ENCODE measurements at places on chromosomes 1 and 21.

GRCh38 chr1:231332761-231333160 lies 4.9 kb downstream of the EXOC8 start:
- no peak for DNase-seq

DNA sequence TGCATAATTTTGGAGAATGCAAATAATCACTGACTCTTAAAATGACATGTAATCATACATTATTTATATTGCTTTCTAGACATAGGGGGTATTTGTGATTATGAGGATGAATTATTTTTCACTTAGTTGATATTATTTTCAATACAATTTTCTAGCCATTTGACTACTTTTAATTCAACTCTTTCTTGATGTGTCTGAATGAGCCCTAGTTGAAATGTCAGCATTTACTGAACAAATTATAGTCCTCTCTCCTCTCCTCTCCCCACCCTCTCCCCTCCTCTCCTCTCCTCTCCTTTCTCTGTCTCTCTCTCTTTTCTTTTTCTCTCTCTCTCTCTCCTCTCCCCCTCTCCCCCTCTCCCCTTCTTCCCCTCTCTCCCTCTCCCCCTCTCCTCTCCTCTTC lies 194.6 kb downstream of the GPR52 start:
- DNase-seq: no peak

DNA sequence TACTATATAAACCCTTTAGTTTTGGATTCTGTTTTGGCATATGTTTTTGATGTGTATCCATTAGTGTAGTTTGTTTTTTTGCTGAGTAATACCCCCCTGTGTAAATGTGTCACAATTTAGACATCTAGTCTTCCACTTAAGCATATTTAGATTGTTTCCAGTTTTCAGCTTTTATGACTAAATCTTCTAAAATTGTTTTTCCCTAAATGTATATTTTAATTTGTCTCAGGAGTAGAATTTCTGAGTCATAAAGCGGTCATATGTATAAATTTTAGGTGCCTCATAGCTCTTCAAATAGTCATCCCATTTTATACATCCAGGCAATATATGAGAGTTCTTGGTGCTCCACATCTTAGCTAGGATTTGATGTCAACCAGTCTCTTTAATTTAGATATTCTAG lies 1348.0 kb downstream of the MRPL39 start:
- no peak for DNase-seq

GRCh38 chr1:165842671-165843129 lies 15.3 kb downstream of the UCK2 start:
- no peak for DNase-seq

DNA sequence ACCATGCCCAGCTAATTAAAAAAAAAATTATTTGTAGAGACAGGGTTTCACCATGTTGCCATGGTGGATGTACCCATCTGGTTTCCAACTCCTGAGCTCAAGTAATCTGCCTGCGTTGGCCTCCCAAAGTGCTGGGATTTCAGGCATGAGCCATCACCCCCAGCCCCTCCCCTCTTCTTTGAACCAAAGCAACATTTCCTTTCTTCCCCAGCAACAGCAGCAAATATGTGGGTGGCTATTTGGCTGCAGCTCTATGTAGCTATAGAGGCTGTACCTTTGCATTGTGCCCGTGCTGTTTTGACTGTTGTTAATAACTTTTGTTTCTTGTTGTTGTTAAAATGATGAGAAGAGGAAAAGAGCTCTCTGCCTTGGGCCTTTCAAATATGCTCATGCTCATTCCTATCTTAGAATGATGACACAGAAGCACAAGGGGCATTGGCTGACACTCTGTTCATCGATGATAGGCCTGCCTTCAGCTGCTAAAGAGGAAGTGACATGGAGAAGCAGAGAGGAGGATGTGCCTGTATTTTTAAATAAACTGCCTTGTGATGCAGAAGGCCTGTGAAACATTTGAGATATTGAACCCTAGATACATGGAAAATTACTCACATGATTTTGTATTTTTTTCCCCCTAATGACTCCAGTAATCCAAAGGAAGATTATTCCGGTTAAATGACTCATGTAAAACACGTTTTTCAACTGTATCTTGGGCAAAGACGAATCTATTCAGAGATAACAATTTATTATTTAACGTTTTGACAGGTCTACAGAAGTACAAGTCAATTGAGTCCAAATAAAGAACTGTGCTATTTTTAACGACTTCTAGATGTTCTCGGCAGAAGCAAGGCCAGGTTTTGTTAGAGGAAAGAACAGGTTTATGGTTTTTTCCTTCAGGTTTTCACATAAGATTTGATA lies 20.5 kb upstream of the XPR1 start:
- no peak for DNase-seq

- no peak for DNase-seq
Measured at GRCh38 chr1:204780630-204781029, 90.0 kb upstream of the NFASC start.

DNA sequence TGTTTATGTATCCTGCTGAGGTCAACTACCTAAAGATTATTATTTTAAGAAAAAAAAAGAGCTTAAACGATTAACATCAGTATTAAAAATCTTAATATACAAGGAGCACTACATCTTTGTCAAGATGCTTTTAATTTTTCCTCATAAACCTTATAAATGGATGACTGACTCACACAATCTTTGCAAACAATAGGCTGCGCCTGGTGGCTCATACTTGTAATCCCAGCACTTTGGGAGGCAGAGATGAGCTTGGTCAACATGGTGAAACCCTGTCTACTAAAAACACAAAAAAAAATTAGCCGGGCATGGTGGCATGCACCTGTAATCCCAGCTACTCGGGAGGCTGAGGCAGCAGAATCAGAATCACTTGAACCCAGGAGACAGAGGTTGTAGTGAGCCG lies 1.7 kb downstream of the KHDC4 start:
- DNase-seq: no peak

- DNase-seq: no peak
Measured at GRCh38 chr1:168340781-168341482, 60.3 kb downstream of the TBX19 start.

GRCh38 chr21:36535618-36536241 lies 55.8 kb upstream of the CLDN14 start:
- DNase-seq: no peak

DNA sequence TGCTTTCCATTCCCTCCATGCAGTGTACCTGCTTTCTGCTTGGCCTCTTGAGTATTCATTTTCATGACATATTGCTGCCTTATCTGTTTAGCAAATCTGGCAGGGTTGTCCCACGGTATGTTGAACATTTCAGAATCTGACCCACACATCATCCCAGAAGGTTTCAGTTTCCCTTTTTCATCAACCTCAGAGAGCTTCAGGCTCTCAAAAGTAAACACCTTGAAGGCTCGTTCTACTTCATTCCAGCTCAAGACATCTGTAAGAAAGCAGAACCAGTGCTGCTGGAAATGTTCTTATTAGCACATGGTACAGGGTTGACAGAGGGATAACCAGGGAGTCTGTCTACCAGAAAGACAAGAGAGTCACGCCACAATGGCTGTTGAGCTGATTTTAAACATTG lies 103.6 kb downstream of the SPAG17 start:
- DNase-seq: no peak

DNA sequence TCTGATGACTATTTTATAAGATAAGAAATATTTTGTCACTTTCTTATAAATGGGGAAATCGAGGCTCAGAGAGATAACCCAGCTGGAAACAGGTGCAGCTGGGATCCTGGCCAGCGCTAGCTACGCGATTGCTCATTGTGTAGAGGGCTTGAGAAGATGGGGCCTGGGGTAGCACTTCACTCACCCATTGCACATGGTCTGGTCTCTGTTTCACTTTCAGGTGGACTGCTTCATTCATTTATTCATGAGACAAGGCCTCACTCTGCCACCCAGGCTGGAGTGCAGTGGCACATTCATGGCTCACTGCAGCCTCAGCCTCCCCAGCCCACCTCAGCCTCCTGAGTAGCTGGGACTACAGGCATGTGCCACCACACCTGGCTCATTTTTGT lies 23.8 kb downstream of the UBE4B start:
- DNase-seq: no peak

DNA sequence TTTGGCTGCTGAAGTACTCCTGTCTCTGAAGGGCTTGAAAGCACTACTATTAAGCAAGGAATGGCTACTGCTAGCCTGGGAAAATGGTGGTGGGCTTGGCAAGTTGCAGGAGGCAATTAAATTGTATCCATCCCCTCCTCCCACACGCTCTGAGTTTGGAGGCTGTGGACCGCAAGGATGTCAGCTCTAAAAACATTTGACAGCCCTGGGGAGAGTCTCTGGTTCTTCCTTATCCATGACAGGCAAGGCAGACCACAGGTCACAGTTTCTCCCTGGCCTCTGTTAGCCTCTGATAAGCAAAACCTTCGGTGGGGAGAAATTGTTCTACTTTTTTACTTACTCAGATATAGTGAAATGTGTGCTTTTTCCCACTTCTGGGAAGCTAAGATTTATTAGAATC lies 46.6 kb downstream of the S1PR1 start:
- DNase-seq: no peak

DNA sequence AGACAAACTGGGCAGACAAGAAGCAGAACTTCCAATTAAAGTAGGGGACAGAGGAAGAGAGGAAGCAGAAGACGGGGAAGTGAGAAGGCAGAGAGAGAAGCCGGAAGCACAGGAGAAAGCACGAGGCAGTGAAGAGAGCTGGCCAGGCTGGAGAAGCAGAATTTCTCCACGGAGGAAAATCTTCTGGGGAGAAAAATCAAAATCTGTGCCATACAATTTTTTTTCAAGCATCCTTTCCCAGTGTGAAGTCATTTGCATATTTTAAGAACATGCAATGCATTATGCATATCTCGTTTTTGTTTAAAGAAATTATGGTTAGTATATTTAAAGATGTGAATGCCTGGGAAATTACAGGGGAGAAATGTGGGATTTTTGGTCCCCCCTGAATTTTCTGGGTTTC lies 7.3 kb upstream of the CAMK2N1 start:
- no peak for DNase-seq

DNA sequence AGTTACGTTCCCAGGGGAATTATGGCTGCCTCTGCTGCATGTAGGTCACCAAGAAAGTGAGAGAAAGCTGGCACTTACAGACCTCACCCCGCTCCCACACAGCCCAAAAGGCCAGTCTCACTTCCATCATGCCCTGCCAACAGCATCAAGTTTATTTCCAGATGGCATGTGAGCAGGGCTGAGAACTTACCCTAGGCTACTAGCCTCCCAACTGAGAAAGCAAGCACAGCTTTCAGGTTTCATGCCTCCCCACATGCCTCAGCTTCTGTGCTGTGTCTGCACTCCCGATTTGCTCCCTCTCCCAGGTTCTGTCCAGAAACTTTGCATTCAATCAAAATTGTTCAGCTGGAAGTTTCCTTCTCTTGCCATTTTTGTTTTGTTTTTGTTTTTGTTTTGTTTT lies 59.1 kb upstream of the CRB1 start:
- DNase-seq: no peak

- no peak for DNase-seq
Measured at GRCh38 chr1:77303387-77303786, 21.6 kb downstream of the AK5 start.

DNA sequence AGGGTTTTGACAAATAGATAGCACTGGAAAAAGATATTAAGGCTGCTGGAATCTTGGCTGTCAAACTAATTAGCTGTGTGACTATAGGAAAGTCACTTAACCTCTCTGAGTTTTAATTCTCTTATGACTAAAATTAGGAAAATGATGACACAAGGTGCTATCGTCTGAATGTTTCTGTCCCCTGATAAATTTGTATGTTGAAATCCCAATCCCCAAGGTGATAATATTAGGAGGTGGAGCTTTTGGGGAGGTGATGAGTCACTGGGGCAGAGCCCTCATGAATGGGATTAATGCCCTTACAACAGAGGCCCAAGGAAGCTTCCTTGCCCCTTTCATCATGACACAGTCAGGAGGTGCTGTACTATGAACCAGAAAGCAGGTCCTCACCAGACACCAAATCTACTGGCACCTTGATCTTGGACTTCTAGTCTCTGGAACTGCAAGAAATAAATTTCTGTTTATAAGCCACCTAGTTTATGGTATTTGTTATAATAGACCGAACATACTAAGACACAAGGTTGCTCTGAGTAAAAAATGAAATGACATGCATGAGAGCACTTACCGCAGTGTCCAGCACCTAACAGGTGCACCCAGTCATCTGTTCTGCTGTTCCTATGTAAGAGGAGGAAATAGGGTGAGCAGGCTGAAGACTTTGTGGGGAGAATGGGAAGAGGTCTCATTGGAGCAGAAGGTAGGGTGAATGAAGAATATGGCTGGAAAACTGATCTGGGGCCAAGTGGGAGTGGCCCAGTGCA lies 26.3 kb upstream of the DISP1 start:
- no peak for DNase-seq

DNA sequence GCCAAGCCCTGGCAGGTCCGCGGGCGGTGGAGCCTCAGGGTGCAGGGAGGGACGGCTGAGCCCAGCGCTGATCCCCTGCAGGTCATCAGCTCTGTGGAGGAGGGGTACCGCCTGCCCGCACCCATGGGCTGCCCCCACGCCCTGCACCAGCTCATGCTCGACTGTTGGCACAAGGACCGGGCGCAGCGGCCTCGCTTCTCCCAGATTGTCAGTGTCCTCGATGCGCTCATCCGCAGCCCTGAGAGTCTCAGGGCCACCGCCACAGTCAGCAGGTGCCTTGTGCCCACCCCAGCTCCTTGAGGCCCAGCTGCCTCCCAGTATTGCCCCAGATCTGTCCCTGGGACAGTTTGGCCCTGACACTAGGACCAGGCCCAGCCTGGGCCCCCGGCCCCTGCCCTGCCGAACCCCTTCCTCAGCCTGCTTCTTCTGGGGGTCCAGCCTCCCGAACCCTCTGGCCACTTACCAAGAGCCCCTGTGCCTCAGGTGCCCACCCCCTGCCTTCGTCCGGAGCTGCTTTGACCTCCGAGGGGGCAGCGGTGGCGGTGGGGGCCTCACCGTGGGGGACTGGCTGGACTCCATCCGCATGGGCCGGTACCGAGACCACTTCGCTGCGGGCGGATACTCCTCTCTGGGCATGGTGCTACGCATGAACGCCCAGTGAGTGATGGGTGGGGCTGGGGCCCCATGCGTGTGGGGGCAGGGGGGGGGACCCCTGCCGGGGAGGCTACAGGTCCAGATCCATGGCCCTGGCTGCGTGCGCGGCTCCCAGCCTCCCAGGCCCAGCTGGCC lies 35.4 kb upstream of the C1QA start:
- DNase-seq: no peak

- DNase-seq: no peak
Measured at GRCh38 chr1:153474347-153474746, 13.9 kb upstream of the S100A7 start.

DNA sequence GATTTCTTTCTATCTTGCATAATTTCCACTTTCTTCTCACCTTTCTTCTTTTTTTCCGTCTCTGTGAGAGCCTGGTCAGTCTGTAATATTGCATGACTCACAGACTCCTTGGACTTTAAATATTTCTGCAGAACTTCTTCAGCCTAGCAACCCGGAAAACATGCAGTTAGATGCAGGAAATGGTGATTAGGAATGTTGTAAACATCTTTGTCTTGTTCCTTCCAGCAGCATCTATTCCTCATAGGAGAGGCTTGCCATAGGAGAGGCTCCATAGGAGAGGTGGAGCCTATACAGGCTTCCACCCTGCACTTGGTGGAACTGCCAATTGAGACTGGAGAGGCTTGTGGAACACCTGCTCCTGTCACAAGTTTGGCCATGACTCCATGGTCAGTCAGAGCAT lies 10.0 kb downstream of the GBP5 start:
- DNase-seq: no peak
